ENCODE measurements at places on chromosomes 13 and 19.

DNA sequence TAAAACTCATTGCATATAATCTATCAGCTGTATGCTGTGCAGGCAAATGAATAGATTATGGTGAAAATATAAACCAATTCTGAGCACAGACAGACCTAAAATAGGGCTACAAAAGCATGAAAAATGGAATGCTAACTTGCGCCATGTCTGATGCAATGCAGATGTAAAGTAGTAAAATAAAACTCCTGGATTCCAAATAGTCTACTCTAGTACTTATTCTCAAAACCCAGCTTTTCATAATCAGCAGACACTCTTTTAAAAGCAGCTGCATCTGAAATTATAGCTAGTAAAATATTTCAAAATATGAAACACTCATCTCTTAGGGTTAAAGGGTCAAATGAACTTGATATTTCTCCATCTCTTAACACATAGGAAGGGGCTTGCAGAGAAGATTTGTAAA is 4.7 kb upstream of the POMP start:
- DNase-seq, result no peak

- no peak for DNase-seq
These were observed 12.0 kb downstream of the LPAR6 start for GRCh38 chr13:48400850-48401291.

GRCh38 chr19:38656171-38656981 is 8.9 kb downstream of the ACTN4 start:
- DNase-seq, result no peak

GRCh38 chr19:43773725-43774102 is 7.1 kb downstream of the KCNN4 start:
- DNase-seq, result no peak

DNA sequence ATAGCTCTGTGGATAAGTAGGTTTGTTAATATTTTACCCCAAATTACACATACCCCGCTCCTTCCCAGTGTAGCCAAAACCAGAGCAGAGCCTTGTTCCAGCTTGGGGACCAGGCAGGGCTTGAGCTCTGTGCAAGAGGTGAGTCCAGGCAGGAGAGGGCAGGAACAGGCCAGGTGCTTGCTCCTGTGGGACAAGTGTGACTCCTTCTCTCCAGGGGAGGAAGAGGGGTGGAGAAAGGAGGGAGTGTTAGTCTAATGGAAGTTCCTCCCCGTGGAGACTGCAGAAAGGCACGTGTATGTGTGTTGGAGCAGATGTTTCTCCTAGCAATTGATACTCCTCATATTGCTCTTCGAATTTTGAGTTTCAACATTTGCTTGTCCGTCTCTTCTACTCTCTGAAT is 201.0 kb downstream of the FGF9 start:
- DNase-seq, result no peak

DNA sequence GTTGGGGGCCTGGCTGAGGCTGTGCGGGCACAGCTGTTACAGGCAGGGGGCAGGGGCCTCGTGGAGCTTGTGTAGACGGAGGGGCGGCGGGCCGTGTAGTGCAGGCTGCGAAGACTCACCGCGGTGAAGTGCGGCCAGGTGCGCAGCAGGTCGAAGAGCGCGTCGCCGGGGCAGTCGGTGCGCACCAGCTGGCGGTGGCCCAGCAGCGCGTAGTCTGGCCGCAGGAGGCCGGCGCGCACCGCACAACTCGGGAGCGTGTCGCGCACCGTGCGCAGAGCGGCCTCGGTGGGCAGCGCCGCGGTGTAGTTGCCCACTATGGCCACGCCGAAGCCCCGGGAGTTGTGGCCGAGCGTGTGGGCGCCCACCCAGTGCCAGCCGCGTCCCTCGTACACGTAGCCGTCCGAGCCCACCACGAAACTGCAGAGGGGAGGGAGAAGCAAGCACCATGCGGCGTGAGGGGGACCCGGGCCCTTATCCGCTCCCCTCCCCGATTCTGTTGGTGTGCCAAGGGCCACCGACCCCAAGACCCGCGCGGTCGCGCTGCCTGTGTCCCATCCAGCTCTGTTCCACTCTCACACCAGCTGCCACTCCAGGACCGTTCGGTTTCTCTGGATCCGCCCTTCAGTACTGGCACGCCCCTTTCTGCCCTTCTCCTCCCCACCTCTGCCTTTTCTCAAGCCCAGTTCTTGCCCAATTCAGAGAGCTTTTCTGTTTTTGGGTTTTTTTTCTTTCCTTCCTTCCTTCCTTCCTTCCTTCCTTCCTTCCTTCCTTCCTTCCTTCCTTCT is 5.4 kb upstream of the RASAL3 start:
- DNase-seq, result no peak

- DNase-seq, result no peak
These were observed 188.4 kb downstream of the ABCC4 start for GRCh38 chr13:95112883-95113282.

DNA sequence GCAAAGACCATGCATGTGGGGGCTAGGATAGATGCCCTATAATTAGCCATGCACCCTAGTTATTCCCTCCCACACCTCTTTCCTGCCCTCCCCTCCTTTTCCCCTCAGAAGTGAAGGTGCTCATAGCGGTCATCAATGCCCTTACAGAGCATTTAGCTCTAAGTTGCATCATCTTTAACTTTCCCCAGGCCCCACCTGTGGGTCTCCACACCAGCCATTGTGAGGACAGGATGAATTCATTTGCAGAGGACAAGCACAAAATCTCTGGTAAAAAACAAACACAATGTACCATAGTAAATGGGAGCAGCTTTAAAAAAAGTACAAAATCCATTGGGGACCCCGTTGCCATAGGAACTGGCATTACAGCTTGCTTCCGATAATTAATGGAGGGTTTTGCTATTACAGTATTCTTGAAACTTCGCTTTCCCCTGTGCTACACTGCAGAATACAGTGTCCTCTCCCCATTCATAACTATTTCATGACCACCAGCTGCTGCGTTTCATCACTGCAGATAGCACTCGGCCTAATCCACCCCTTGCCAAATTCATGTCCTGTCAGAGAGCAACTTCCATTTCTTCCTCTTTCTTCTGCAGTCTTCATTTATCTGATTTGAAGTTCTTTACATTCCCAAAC is 110.5 kb downstream of the ZDHHC20 start:
- no peak for DNase-seq

DNA sequence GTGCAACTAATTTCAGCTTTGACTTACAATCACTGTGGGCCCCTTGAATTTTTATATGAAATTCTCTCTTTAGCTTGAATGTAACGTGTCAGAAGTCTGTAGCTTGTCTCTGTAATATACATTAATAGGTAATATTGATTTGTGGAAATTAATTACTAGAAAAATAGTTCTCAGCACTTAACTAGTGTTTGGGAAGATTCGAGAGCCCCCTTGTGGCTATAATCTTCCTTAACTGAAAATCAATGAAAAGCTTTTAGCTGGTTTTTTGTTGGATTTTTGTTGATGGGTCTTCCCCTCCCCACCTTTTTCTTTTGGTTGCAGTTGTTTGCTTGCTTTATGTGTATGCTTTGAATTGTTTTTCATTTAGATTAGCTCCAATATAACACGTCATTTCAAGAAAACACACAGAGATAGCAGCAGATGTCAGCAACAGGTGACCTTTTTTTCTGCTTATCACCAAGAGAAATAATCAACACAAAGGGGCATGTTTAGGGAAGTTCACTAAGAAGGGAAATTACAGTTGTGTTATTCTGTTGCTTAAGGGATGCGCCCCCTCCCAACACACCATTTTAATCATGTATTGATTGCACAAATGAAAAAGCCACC is 176.8 kb downstream of the OXGR1 start:
- no peak for DNase-seq

DNA sequence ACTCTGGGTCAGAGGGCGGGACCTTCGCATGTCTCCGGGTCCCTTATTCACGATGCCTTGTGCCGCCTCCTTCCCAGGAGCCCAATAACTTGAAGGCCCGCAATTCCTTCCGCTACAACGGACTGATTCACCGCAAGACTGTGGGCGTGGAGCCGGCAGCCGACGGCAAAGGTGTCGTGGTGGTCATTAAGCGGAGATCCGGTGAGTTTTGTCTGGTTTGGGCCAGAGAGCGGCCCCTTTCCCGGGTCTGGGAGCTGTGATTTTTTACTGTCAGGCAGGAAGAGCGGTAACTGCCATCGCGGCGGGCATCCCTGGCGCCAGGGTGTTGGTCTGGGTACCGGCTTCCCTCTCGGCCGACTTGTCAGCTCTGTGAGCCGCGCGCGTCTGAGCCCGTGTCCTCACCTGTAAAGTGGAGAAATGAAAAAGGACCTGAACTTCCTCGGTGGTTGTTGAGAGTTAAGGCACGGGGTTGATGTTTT is 800 bp downstream of the RPL28 start:
- DNase-seq, result no peak

DNA sequence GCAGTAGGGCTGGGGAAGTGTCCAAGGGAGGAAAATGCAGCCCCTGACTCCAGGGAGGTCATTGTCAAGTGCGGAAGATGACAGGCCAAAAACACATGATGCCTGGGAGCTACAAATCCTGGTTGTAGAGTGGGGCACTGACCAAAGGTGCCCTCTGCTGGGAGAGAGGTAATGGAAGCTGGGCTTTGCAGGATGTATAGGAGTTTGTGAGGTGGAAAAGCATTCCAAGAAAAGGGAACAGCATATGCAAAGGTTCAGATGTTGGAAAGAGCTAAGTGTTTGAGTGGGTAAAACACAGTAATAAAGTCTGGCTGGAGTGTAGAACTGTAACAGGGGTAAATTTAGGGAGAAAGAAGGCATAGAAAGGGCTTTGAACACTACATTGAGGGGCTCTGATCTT is 46.9 kb upstream of the PTPRS start:
- DNase-seq, result no peak

- no peak for DNase-seq
These were observed 52.7 kb upstream of the TEX29 start for GRCh38 chr13:111267784-111268183.

GRCh38 chr13:113425941-113426590 is 27.2 kb downstream of the ADPRHL1 start:
- DNase-seq, result peak; percentile 45

GRCh38 chr13:37598597-37598996 is at the start of gene POSTN:
TSS of gene POSTN (minus strand) at chr13:37598768. CDS start at chr13:37598726, 42 bp downstream.
- DNase-seq, result no peak

DNA sequence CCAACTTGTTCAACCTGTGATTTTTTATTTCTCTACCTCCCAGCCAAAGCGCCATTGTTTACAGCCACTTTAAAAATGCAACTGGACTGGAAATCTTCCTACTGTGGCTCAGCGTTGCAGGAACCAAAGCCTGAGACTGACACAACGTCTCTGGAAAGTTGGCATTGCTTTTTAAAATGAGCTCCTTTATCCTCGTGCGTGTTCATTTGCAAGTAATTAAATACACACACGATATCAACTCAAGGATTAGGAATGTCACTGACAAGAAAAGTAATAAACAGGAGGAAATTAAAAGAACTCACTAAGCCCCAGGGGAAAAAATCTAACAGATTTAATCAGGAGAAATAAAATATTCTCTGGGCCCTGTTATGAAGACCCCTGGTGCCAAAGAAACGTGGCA is 184.6 kb upstream of the IRS2 start:
- DNase-seq, result no peak

DNA sequence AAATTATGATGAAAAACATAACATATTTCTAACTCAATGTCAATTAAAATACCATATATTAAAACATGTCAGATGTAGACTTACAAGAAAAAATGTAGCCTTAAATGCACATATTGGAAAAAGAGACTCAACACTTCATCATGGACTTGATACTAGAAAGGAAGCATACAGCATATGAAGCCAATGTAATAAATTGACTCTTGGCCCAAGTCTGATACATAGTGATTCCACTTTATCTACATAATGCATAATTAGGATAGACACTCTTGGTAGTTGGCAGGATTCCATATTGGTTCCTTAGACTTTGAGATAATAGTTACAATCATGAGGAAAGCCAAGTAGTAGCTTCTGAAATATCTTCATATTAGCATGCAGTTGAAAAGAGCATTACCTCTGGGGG is 1067.0 kb downstream of the PCDH17 start:
- no peak for DNase-seq

GRCh38 chr13:24870380-24870760 is 106.4 kb downstream of the RNF17 start:
- DNase-seq, result no peak

- no peak for DNase-seq
These were observed 1.2 kb upstream of the ZNF626 start for GRCh38 chr19:20662421-20663105.

GRCh38 chr19:1108291-1109031 is 4.7 kb downstream of the GPX4 start:
- DNase-seq, result no peak

GRCh38 chr19:30083701-30084156 is 141.7 kb downstream of the URI1 start:
- DNase-seq, result no peak

Measured in T1000 (cell line).